ENCODE measurements at places on chromosomes 5 and 9.

DNA sequence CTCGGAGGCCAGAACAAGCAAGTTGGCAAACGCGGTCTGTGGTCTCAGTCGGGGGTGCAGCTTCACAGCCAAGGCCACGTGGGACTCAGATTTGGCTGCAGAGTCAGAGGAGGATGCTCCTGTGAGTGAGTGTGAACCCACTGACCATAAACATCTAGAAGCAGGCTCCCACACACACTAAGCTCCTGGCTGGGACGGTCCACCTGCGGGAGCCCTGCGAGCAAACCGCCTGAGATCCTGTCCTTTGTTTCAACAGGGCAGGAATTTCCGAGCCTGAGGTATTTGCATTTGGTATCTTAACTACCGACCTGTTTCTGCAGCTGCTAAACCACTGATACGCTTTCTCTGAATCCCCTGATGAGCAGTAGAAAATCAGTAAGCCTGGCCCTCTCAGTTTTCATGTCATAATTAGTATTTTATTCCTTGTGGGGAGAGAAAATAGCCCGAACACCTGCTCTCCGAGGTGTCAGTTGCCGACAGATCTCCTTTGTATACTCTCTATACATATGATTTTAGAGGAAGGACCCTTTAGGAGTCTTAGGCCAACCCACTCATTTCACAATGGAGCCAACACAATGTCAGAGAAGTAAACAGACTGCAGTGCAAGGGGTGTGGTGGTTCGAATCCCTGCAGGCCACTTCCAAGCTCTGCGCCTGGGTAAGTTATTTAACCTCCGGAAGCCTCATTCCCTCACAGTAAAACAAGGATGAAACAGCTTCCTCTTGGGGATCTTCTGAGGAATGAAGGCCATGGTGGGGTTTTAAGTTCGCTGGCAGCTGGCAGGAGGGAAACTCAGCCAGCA, 40.9 kb upstream of the PWWP2A start:
- DNase-seq, result peak; percentile 9

DNA sequence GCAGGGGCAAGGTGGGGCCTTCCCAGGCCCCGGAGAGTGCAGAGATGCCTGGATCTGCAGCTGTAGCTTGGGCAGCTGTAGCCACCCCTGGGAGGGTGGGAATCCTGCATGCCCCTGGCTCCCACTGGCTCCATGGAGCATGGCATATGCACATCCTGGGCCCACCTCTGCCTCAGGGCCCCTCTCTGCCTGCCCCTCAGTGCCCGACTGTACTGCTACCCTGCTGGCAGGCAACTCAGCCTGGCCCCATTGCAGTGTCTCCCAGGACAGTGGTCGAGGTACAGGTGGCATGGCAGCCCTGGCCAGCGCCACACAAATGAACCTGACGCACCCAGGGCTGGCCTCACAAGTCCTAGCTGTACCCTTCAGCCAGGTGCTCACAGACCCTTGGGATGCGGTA, 23.9 kb downstream of the JMY start:
- DNase-seq, result no peak

GRCh38 chr5:151696470-151697061, 9.9 kb upstream of the SPARC start:
- no peak for DNase-seq

DNA sequence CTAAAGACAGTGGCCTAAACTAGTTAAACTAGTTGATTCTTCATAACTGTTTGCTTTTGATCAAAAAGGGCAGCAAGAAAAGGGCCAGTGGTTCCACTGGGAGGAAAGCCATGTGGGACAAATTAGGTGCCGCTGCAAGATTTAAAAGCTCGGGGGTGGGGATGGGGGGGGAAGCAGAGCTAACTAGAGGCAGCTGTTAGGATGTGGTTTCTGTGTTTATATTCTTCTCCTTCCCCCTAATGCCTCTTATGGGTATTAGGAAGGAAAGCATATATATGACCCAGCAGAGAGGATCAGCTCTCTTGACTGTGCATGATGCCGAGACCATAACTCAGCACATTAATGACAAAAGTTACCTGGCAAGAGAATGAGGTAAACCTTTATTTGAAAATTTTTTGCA, 65.7 kb downstream of the EFNA5 start:
- no peak for DNase-seq

DNA sequence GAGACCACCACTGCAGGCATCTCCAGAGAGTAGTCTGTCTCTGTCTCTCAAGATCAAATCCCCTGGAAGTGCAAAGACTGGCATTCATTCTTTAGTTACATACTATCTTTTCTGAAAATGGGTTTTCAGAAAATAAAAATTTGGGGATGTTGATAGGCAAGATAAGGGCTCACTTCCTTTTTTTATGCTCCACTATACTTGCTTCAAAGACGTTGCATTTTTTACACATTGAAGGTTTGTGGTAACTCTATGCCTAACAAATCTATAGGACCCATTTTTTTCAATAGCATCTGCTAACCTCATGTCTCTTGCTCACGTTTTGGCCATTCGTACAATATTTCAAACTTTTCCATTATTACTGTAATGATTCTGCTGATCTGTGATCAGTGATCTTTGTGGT, 37.0 kb downstream of the DMAC1 start:
- DNase-seq, result no peak

GRCh38 chr5:139063664-139064054, 134.5 kb downstream of the SIL1 start:
- DNase-seq, result no peak

- DNase-seq, result peak; percentile 23
These were observed 89.0 kb downstream of the RFX3 start for GRCh38 chr9:3436629-3437420.

- no peak for DNase-seq
These were observed 1.2 kb downstream of the CXXC5 start for GRCh38 chr5:139649082-139649991.

GRCh38 chr9:113501129-113501686, 37.7 kb downstream of the RGS3 start:
- no peak for DNase-seq

- no peak for DNase-seq
These were observed 361.6 kb upstream of the SLC30A5 start for GRCh38 chr5:68732251-68732650.

GRCh38 chr5:96785326-96786109, 22.2 kb downstream of the ERAP1 start:
- no peak for DNase-seq

GRCh38 chr5:35513612-35514011, 104.1 kb upstream of the SPEF2 start:
- DNase-seq, result no peak

DNA sequence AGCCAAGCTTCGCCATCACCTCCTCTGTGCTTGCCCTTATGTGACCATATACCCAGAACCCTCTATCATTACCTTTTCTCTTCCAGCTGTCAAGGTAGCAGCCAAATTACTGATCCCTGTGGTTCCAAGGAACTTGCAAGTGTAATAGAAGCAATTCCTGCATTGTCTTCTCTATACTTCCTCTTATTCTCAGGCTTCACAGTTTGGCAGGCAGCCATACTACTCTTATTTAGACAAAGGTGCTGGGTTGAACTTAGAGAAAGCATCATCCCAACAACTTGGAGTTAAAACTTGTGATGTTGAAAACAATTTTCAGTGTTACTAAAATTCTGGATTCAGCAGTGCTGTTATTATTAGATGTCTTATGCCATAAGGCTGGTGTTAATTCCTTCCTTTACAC, 93.2 kb downstream of the NLN start:
- no peak for DNase-seq

GRCh38 chr5:66367814-66368541, 223.9 kb downstream of the SREK1 start:
- DNase-seq, result no peak

DNA sequence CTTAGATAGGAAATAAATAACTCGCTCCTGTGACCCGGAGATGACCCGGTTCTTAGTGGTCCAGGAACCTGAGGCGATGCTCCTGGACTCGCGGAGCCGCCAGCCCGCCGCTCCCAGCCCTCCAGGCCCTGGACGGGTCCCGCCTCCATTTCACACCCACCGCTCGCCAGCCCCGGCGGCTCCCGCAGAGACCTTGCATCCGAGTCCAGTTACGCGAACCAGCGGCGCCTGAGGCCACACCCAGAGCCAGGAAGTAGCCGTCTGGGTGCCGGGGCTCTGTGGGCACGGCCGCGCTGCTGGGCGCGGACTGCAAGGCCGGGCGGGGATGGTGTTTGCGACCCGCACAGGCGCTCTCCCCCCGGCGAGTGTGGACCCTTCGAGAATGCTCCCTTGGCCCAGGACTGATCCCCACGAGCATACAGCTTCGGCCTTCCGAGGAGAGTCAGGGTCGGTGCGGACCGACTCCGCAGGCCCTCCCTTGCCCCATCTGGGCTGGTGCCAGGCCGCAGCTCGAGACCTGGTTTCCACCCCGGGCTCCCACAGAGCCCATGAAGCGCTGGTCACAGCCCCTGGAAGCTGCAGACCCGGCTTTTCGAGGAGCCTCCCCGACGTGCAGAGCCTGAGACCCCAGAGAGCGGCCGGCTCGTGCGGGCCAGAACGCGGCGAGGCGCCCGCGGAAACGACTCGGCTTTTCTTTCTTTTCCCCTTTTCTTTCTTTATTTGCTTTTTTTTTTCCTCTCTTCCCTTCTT, 5.2 kb upstream of the BARX1 start:
- DNase-seq, result no peak

GRCh38 chr5:666816-667498, 26.2 kb downstream of the TPPP start:
- no peak for DNase-seq

DNA sequence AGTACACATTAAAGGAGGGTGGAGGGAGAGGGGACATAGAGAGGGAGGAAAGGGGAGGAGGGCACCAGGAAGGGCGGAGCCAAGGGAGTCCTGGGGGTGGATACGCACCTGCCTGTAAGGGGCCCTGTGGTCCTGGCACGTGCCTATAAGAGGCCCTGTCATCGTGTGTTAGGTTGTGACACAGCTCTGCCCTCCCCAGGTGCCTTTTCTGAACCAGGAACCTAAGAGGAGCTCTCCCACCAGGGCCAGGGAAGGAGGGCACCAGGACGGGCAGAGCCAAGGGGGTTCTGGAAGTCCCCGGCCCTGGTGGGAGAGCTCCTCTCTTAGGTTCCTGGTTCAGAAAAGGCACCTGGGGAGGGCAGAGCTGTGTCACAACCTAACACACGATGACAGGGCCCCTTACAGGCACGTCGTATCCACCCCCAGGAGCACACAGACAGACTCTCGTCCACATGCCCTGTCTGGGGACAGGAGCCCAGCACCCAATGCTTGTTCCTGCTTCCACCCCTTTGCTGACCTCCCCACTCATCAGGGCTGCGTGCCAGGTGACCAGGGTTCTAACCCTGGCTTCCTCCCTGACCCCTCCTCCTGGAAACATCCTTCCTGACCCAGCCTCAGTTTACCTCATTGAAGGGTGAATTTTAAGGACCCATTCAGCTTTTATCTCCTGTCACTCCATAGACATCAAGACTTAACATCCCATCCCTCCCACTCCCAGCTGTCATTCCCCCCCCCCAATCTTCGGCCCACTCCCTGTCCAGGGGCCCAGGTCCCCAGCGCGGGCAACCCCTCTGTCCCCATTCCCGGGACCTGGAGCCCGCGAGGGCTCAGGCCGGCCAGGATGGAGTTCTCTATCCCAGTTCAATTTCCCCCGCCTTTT, 12.9 kb upstream of the OLFM1 start:
- no peak for DNase-seq

Data from NCI-H2171 (cell line).